ENCODE measurements at places on chromosomes 13 and 19.
A peak's percentile ranks its signal among the peaks of the same experiment; 100 is the strongest.

DNA sequence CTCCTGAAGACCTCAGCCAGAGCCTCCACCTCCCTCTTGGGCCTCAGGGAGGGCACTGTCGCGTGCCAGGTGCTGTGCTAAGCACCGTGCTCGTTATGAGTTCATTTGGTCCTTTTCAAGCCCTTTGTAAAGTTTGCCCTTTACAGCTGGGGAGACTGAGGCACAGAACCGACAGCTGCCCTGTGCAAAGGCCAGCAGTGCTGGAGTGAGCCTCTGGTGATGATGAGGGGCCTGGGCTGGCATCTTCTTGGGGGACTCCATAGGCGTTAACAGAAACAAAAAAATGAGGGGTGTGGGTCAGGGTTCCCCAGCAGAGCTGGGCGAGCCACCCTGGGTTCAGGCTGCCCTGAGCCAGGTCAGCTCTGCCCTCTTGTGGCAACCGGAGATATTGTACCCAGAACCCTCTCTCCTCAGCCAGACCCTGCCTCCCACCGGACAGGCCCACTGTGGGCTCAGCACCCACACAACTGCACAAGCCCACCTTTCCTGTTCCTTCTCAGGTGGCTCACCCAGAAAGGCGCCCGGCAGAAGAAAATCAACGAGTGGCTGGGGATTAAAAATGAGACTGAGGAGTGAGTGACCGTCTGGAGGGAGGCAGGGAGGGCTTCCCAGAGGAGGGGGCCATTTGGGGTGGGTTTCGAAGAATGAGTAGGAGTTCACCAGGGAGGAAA is 5.5 kb upstream of the IFI30 start:
- DNase-seq, result no peak

DNA sequence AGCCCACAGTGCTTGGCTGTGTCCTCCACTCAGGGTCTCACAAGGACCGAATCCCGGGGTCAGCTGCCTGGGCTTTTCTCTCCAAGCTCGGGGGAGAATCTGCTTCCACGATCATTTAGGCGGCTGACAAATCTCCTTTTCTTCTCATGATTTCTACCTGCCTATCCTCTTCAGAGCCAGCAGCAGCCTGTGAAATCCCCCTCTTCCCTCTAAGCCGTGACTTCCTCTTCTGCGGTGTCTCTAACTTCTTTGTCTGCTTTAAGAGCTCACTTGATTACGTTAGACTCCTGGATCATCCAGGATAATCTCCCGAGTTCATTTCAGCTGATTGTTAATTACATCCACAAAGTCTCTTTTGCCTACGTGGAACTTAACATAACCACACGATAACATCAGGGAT is 22.5 kb upstream of the ZNF845 start:
- no peak for DNase-seq

GRCh38 chr19:38317104-38317612 is 1.4 kb upstream of the YIF1B start:
- DNase-seq, result no peak

GRCh38 chr13:33025220-33025744 is 9.1 kb downstream of the KL start:
- DNase-seq, result no peak

DNA sequence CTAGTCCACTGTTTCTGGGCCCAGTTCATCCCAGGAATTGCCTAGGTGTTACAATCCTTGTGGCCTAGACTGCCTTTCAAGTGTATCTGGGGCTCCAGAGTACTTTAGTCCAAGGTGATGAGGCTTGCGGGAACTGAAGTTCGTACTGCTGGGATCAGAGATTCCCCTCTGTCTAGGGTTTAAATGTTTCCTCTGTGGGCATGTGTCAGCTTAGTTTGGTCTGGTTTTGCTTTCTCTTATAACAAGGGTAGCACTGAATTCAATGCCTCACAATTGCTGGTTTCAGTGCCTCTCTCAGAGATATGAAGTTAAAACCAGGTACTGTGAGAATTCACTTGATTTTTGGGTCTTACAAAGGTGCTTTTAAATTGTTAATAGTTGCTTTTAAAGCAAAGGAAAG is 30.8 kb downstream of the RGCC start:
- no peak for DNase-seq

GRCh38 chr19:29214411-29214810 is 1.5 kb upstream of the UQCRFS1 start:
- no peak for DNase-seq

GRCh38 chr13:43725460-43725859 is 61.3 kb downstream of the ENOX1 start:
- no peak for DNase-seq

GRCh38 chr13:95552539-95553441 is at the start of gene CLDN10:
Gene CLDN10, plus strand, starts transcription at chr13:95552720. Its CDS starts 34 bp downstream, at chr13:95552754.
- no peak for DNase-seq

GRCh38 chr13:102286326-102286725 is 115.5 kb downstream of the FGF14 start:
- peak; percentile 25 for DNase-seq

DNA sequence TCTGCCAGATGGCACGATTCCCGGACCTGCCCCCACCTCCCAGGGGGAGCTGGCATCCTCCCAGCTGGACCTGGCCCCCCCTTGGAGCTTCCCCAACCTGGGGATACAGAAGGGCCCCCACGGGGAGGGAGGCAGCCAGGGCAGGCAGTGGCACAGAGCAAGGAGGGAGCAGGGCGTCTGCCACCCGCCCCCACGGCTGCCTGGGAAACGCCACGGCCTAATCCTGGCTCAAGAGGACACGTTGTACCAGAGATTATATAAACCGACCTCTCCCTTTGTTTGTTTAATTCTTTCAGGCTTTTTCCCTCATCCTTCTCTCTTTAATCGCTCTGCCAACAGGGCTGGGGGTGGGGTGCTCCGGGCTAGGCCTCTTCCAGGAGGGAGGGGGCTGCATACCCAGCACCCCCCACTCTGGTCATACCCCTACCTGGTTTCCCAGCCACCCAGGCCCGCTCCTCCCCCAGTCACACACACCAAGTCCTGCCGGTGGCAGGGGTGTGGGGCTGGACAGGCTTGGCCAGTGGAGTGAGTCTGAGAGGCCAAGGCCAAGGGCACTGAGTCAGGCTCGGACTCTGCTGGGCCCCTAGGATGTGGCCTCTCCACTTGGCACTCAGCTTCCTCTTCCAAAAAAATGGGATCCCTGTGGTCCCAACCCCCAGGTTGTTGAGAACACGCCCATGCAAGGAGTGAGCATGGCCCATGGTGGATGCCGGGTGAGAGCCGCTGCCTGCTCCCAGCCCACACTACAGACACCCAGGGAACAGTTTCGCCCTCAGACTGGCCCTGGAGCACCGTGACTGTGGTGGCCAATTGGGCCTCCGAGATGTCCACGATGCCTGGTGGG is 29.5 kb upstream of the NFIC start:
- DNase-seq, result no peak

DNA sequence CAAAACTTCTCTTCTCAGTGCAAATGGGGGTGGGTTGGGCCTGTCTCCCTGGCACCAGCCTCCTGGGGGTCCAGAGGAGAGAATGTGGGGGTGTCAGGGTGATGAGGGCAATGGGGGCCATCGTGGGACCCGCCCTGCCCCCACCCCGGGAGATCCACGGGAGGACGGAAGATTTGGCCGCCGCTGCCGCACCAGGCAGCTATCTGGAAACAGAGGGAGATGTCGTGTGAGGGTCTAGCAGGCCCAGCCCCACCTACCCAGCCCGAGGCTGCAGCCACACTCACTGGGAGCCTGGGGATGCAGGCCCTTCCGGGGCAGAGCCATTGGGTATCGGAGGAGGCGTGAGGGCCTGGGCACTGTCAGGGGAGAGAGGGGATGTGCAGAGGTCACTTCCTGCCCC is 1.8 kb upstream of the TMEM86B start:
- no peak for DNase-seq

- no peak for DNase-seq
Measured at GRCh38 chr13:47523771-47524170, 477.3 kb downstream of the SUCLA2 start.

GRCh38 chr19:10431254-10431942 is 11.1 kb downstream of the PDE4A start:
- DNase-seq, result no peak

- no peak for DNase-seq
Measured at GRCh38 chr13:114027046-114027715, 53.3 kb upstream of the C13orf46 start.

- peak; percentile 59 for DNase-seq
Measured at GRCh38 chr13:74570834-74571233, 436.6 kb upstream of the KLF12 start.

DNA sequence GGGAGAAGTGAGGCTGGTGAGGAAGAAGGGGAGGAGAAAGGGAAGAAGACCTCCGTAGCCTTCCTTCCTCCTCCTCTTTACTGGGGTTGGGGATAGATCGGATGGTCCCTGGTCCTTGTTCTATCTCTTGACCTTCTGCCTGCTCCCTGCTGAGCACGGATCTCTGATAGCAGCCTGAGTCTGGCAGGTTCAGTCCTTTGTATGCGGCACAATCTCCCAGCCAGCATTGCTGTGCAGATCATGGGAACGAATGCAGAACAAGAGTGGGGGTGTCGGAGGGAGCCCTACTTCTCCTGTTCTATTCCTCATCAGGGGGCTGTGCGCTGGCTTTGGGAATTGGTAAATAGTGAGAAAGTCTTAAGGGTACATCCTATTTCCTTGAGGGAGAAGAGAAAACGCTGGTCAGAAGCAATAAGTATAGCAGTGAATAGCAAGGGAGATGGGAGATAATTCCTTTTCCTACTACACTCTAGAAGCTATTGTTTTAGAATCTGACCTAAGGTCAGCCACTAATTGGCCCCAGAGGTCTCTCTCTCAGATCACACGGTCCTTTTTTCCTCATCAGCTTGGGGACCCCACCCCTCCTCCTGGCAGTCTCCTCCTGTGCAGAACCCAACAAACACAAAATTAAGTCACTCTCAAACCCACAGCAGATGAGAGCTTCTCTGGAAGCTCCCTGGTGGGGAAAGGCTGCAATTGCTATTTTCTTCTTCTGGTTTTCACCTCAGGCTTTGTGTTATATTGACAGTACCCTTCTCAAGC is 41.0 kb downstream of the KL start:
- no peak for DNase-seq

DNA sequence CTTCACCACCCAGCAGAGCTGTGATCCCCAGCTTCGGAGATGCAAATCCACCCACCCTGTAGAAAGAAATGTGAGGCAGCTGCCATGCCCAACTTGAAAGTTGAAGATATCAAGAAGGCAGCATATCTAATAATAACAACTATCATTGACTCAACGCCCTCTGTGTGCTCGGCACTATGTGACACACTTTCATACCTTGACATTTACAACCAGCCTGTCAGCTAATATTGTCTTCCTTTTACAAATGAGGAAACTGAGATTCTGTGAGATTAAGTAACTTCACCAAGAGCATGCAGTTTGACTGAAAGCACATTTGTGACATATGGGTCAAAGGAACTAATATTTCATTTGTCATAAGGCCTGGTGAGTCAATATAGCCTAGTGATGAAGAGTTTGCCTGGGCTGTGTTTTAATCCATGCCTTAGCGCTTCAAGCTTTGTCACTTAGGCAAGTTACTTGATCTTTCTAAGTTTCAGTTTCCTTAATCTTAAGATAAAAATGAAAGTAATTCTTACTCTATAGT is 137.0 kb downstream of the FLT1 start:
- DNase-seq, result no peak

- no peak for DNase-seq
Measured at GRCh38 chr13:98089246-98089645, 53.6 kb upstream of the FARP1 start.

- DNase-seq, result no peak
Measured at GRCh38 chr19:52492994-52493470, 34.4 kb upstream of the ZNF808 start.

DNA sequence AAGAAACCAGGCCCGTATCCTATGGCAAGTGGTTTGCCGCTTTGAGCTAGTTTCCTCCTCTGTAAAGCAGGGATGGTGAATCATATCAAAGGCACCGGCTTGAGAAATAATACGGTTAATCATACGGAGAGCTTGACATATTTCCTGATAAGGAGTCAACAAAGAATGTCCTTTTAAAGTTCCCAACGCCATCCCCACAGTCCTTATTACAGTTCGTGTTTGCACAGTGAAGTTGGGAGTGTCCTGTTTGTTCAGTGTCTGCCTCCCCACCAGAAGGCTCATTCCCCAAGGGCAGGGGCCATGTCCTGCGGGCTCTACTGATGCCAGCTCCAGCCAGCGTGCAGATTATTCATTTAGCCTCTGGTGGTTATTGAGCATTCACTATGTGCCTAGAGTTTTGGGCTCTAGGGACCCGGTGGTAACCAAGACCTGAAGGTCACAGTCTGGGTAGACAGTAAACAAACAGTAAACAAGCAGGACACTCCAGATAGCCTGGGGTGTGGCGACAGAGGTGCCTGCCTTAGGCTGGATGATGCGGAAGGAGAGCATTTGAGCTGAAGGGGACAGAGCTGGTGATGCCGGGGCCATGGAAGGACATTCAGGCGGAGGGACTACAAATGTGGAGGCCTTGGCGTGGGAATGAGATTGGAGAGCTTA is 6.3 kb downstream of the GRAMD1A start:
- DNase-seq, result no peak

DNA sequence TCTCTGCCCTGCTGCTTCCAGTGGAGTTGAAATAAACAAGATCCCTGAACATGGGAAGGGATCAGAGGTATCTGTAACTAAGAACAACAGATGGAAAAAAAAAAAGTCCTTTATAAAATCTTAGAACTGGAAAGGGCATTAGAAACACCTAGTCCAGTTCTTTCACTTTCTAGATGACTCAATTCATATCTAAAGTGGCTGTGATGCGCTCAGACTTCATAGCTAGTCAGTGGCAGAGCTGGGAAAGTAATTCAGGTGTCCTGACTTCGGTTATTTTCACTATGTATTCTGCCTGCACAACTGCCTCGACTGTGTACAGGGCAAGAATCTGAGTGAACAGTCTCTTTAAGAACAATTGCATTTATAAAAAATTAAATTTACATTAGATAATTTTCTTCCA is 151.8 kb upstream of the TMTC4 start:
- DNase-seq, result no peak

- no peak for DNase-seq
Measured at GRCh38 chr19:3733549-3734309, 25.5 kb downstream of the TJP3 start.

DNA sequence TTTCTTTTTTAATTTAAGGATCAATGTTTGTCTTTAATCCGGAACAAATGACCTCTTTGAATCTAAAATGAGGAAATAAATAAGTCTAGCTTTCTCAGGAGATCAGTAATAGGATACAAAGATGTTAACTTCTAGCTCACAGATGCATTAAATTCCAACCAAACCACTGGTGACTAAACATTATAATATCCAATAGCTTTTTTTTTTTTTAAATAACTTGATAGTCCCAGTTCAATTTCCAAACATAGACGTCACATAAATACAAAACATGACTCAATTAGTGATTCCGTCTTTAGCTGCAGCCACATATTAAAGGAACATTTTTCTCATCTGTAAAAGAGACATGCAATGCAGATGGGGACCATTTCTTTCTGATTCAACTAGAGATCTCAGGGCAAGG is 390.5 kb upstream of the PCDH9 start:
- DNase-seq, result peak; percentile 41

- DNase-seq, result no peak
Measured at GRCh38 chr19:22882797-22883196, 50.7 kb downstream of the ZNF723 start.

GRCh38 chr13:96089749-96090239 is at the start of gene HS6ST3:
Gene HS6ST3, plus strand, starts transcription at chr13:96090107.
- DNase-seq, result no peak

GRCh38 chr13:112424098-112424497 is 47.9 kb downstream of the SPACA7 start:
- DNase-seq, result no peak

- no peak for DNase-seq
Measured at GRCh38 chr19:13761423-13761822, 2.9 kb upstream of the MRI1 start.
